ENCODE measurements at places on chromosomes 3 and 15.

DNA sequence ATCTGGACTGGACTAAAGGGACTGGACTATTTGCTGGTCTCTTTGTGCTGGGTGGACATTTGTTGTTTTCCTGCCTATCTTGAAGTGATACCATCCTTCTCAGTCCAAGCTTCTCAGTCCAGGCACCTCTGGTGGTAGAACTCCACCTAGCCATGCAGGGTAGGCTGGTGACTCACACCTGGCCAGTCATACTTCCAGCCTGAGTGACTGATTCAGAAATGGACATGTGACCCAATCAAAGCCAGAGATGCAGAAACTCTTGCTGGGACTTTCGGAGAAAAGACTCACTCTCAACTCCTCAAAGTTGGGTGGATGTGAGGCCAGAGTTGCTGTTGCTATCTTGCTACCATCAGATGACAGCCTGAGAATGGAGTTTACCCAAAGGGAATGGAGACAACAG lies 5.6 kb upstream of the ASB14 start:
- no peak for DNase-seq

GRCh38 chr3:43748179-43748578 lies 57.4 kb downstream of the ABHD5 start:
- no peak for DNase-seq

DNA sequence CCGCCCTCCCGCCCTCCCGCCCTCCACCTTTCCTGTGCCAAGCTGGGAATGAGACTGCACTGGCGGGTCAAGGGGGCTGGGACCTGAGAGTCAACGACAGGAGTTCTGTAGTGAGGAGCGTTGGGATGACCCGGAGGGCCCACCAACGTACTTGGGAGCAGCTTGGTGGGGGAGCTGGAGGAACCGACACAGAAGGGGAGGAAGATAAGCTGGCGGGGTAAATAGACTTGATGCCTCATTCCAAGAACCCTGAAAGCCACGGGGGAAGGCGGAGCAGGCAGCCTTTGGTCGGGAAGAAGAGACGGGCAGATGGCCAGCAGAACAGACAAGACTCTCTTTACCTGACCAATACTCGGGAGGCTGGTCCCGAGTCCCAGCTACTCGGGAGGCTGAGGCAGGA lies 277 bp downstream of the FMN1 start:
- DNase-seq: no peak

GRCh38 chr3:123540285-123540684 lies 44.6 kb downstream of the HACD2 start:
- DNase-seq: no peak
